ENCODE measurements at places on chromosomes 1 and 21.

GRCh38 chr1:13513895-13514546 is at the start of gene LRRC38:
TSS of gene LRRC38 (minus strand) at chr1:13514003. CDS start at chr1:13513593, 410 bp downstream.
- no peak for DNase-seq

DNA sequence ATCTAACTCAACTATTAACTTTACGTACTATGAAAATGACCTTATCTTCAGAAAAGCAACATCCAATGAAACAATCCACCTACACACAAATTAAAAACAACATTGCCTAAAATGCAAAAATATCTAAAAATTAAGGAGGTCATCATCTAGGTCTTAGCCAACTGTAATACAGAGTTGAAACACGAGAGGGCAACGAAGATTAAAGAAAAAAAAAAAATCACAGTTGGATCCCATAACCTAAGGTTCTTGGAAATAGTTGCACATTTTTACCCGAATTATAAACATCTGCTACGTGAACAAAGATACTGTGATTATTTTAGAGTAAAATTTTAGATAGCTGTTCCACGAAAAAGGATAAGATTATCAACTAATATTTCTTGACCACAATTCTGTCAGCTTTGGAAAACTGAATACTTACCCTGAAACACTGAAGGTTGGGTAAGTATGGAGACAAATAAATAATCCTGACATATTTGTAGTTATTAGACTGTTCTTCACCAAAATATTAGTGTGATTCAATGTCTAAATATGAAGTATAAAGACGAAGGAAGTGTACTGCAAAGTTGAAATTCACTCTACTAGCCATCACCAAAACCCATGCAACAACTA is 88.0 kb upstream of the AK4 start:
- DNase-seq = peak; percentile 55

DNA sequence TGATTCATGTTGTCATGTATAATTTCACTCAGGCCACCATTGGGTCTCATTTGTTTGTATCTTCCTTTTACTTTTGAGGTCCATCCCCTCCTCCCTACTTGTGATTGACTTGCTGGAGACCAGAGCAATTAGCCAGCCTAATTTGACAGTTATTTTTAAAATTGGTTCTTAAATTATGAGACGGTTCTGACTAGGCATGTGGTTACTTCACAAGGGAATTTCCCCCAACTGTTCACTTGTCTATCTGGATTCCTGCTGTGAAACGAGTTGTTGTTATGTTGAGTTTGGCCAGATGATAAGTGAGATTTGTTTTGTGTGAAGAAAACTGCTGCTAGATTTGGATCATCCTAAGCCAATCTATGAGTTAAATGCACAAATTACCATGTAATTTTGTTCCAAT is 359.1 kb downstream of the BARHL2 start:
- no peak for DNase-seq

- no peak for DNase-seq
Measured at GRCh38 chr1:83701355-83701754, 297.6 kb downstream of the TTLL7 start.

Measured in fibroblast of skin of scalp (primary cell).